Nucleus accumbens (tissue), 56 donors: ENCODE measurements at places on chromosomes 11 and 22.

DNA sequence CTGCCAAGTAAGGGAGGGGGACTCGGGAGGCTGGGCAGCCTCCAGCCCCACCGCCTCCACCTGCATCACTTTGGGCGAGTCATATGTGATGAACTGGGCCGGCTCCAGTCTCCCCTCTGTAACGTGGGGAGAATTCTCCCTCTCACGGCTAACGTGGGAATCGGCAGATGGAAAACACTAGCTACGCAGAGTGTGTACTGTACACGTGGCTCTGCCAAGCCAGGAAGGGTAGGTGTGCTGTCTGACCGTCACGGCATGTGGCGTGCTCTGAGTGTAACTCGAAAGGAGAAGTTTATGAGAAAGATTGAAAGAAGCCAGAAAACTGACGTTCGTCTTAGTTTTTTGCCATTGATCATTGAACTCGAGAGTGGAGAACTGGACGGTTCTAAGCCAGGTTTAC lies 13.7 kb downstream of the TRMU start:
- DNase-seq, result no peak

- no peak for DNase-seq
Observed at GRCh38 chr11:39462506-39462905, 1996.9 kb downstream of the LRRC4C start.

- DNase-seq, result no peak
Observed at GRCh38 chr11:74316772-74317505, 5.5 kb upstream of the P4HA3 start.

DNA sequence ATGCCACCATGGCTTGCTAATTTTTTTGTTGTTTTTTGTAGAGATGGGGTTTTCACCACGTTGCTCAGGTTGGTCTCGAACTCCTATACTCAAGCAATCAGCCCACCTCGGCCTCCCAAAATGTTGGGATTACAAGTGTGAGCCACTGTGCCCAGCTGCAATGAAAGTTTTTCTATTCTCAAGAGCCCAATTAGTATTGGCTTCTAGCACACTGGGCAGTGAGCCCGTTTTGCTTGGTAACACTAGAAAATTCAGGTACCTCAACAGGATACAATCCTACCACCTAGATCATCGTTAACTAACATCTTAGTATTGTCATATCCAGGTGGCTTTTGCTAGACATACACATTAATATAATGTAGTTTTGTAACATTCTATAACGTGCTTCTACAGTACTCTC lies 19.0 kb downstream of the SEC14L3 start:
- no peak for DNase-seq

- DNase-seq, result no peak
Observed at GRCh38 chr22:20783844-20784723, 10.2 kb downstream of the SERPIND1 start.

GRCh38 chr22:33302549-33302948 lies 244.4 kb upstream of the SYN3 start:
- DNase-seq, result no peak

GRCh38 chr11:14942745-14943144 lies 29.4 kb downstream of the CALCA start:
- no peak for DNase-seq
